ENCODE measurements at places on chromosomes 6 and 20. TPM values are rescaled to one million over a fixed set of nuclear protein-coding genes. Genes with fewer than 3 reads are reported as not detected.

DNA sequence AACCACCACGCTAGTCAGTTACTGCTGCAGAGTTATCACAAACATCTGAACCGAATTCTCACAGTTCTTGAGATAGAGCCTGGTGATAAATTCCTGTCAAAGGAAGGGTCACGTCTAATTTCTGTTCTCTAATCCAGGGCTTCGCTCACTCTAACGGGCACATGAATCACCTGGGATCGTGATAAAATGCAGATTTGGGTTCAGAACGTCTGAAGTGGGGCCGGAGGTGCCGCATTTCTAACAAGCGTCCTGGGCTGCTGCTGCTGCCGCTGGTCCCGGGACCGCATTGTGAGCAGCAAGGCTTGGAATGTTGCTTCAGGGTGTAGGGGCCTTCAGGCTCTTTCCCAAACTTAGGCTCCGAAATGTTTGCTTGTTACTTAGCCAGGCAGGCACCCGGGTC is 264.1 kb downstream of the CDC5L start:
- H3K27ac ChIP-seq: no peak overlapping the region
- H3K4me3 ChIP-seq: no peak overlapping the region
- DNase-seq: peak; percentile 12
- 0 out of 2 replicates have a peak, but pooled peaks cover 4% of the 10 kb centered on the region for H3K4me1 ChIP-seq
- no peaks in the 10 kb centered on the region for H3K27me3 ChIP-seq
- H3K36me3 ChIP-seq: no peaks in the 10 kb centered on the region

- H3K4me1 ChIP-seq: no peaks in the 10 kb centered on the region
- no peak overlapping the region for H3K4me3 ChIP-seq
- H3K27me3 ChIP-seq: no peaks in the 10 kb centered on the region
- DNase-seq: no peak
- H3K36me3 ChIP-seq: no peaks in the 10 kb centered on the region
- no peak overlapping the region for H3K27ac ChIP-seq
Observed at GRCh38 chr6:11822346-11822745, 43.7 kb upstream of the ADTRP start.

- no peaks in the 10 kb centered on the region for H3K36me3 ChIP-seq
- no peak for DNase-seq
- H3K4me3 ChIP-seq: no peak overlapping the region
- no peak overlapping the region for H3K27ac ChIP-seq
- H3K27me3 ChIP-seq: no peaks in the 10 kb centered on the region
Observed at GRCh38 chr6:154352898-154353585, 3.6 kb downstream of the IPCEF1 start.

DNA sequence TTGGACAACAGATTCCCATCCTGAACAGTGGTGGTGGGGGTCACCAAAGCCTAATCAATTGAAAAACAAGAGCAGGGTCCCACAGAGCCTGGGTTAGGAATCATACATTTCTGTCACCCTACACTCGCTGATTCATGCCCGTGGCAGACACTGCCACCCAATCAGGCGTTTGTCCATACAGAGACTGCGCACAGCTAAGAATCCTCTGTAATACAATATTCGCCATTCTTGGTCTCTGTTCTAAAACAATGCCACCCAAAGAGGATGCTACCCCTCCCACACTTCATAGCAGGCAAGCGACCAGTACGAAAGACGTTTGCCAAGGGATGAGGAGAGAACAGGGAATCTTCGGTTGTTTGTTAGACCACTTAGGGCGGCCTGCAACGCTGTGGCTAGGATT is 28.1 kb upstream of the SLC22A23 start:
- H3K36me3 ChIP-seq: no peaks in the 10 kb centered on the region
- no peaks in the 10 kb centered on the region for H3K27me3 ChIP-seq
- H3K4me1 ChIP-seq: no peaks in the 10 kb centered on the region
- H3K4me3 ChIP-seq: no peak overlapping the region
- no peak for DNase-seq

GRCh38 chr6:99252421-99252820 is 97.1 kb downstream of the FAXC start:
- H3K27me3 ChIP-seq: no peaks in the 10 kb centered on the region
- H3K27ac ChIP-seq: no peak overlapping the region
- H3K4me1 ChIP-seq: no peaks in the 10 kb centered on the region
- no peaks in the 10 kb centered on the region for H3K36me3 ChIP-seq
- no peak for DNase-seq

DNA sequence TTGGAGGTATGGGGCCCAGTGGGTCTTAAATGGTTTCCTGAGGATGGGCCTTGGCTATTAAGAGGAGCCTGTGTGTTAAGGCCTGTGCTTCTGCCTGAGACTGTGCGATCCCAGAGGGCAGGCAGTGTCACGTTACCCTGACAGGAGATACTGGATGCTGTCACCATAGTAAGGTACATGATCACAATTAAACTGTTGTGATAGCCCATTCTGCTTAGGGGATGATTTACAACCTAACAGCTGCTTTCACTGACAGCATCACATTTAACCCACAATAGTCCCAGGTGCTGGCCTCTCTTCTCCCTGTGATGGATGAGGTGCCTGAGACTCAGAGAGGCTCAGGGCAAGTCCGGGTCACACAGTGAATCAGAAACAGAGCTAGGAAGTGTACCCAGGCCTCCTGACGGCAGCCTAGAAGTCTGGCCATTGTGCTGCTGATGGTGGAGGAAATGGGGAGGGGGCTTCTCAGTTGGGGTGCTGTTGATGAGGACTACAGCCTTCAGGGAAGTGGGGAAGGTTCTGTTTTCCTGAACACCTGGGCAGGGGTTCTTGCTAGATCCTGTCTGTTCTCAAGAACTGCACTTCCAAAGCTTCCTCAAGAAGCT is 97.3 kb downstream of the MDGA1 start:
- no peak overlapping the region for H3K4me3 ChIP-seq
- no peaks in the 10 kb centered on the region for H3K27me3 ChIP-seq
- no peaks in the 10 kb centered on the region for H3K36me3 ChIP-seq
- H3K4me1 ChIP-seq: no peaks in the 10 kb centered on the region

DNA sequence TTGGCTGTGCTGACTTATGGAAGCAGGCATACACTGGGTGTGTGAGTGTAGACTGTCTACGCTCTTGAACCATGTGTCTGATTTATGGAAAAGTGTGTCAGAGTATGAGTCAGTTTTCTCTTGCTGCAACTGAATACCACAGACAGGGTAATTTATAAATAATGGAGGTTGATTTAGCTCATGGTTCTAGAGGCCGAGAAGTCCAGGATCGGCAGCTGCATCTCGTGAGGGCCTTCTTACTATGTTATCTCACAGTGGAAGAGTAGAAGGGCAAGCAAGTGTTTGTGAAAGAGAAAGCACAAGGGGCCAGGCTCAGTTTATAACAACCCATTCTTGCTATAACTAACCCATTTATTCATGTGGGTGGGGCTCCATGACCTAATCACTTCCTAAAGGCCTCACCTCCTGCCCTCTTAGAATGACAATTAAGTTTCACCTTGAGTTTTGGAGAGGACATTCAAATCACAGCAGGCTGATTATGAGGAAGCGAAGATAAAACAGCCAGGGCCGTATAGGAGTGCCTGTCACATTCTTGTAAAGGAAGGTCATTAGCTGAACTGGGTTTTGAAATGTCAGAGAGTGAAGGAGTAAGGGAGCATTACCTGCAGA is 6.7 kb downstream of the GPR31 start:
- no peaks in the 10 kb centered on the region for H3K27me3 ChIP-seq
- no peak for DNase-seq
- no peaks in the 10 kb centered on the region for H3K4me1 ChIP-seq
- H3K4me3 ChIP-seq: no peak overlapping the region
- H3K27ac ChIP-seq: no peak overlapping the region

- H3K4me1 ChIP-seq: peaks cover 10% of the 10 kb centered on the region
- H3K27ac ChIP-seq: no peak overlapping the region
- no peak for DNase-seq
- no peaks in the 10 kb centered on the region for H3K27me3 ChIP-seq
- no peaks in the 10 kb centered on the region for H3K36me3 ChIP-seq
Observed at GRCh38 chr6:115999235-115999634, 61.5 kb downstream of the FRK start.

Gene GJA1
- total RNA-seq: 54.5 TPM

Gene POU5F1
- total RNA-seq: not detected

Measured in Caco-2 (cell line).